ENCODE measurements at places on chromosomes 13 and 19.

DNA sequence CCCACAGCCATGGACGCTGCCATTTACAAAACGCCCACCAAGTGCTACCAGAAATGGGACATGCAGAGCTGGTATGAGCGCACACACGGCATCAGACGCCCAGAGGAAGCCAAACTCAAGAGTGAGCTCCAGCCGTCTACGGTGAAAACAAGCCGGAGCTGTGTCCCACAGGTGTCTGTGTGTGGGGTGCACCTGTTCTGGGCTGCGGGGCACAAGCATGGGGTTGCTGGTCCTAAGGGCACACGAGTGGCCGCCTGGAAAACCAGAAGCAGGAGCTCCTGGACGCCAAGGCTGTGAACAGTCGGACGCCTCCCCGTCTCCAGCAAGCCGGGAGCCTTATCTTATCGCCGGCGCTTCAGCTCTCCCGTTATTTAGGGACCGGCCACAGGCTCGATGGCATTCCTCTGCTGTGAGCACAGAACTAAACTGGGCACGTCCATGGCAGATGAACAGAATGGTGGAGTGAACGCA lies 1.3 kb downstream of the ADPRHL1 start:
- DNase-seq = no peak

DNA sequence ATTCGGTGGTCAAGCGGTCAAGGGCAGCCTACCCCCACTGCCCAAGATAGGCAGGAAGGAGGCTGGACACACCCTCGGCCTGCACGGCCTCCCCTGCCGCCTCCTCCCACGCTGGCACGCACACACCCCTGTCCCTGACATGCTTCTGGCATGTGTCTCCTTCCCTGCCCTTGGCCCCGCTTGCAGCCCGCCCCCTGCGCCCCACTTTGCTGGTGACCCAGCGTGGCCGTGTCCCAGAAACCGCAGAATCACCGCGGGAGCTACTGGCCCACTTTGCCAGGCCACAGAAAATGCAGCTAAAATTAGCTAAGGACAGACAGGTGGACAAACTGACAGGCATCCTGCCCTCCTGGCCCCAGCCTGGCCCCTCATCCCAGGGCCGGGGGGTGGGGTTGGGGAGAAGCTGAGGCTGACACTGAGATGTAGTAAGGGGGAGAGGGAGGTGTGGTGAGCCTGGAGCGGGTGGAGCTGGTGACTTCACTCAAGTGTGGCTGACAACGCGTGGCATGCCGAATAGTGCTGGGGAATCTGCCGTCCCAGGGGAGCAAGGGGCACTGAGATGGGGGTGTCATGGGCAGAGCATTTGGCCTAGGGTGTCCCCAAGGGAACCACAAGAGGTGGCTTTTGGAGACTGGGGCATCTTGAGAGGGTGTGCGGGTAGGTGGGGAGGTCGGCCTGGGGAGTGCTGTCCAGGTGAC lies 2.4 kb downstream of the SHANK1 start:
- DNase-seq = no peak

GRCh38 chr19:38076337-38076736 lies 147.7 kb downstream of the DPF1 start:
- no peak for DNase-seq

GRCh38 chr13:41317243-41317642 lies 6.2 kb downstream of the NAA16 start:
- DNase-seq = no peak

- DNase-seq = no peak
Measured at GRCh38 chr13:59829690-59830089, 334.0 kb downstream of the DIAPH3 start.

GRCh38 chr19:41887711-41888382 lies 4.9 kb downstream of the ARHGEF1 start:
- DNase-seq = peak; percentile 82

DNA sequence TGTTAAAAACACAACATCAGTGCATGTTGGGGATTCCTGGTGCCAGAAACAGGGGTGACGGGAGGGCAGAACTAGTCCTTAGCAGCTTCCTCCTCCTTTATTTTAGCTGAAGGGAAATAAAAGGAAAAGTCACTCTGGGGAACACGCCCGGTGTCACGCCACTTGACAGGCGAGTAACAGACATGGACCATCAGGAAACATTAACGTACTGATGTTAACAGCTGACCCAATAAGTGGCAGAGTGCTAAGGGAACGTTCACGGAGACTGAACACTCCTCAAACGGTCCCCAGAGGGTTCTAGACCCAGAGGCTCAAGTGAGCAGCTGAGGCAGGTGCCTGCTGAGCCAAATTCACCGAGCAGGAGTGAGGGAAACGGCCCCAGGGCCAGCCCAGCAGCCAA lies 13.9 kb upstream of the EIF3G start:
- DNase-seq = no peak

- no peak for DNase-seq
Measured at GRCh38 chr19:17765069-17765618, 13.9 kb downstream of the FCHO1 start.

DNA sequence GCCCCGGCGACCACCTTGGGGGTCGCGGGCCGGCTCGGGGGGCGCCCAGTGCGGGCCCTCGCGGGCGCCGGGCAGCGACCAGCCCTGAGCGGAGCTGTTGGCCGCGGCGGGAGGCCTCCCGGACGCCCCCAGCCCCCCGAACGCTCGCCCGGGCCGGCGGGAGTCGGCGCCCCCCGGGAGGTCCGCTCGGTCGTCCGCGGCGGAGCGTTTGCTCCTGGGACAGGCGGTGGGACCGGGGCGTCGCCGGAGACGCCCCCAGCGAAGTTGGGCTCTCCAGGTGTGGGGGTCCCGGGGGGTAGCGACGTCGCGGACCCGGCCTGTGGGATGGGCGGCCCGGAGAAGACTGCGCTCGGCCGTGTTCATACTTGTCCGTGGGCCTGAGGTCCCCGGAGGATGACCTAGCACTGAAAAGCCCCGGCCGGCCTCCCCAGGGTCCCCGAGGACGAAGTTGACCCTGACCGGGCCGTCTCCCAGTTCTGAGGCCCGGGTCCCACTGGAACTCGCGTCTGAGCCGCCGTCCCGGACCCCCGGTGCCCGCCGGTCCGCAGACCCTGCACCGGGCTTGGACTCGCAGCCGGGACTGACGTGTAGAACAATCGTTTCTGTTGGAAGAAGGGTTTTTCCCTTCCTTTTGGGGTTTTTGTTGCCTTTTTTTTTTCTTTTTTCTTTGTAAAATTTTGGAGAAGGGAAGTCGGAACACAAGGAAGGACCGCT lies 729 bp downstream of the STK11 start:
- DNase-seq = no peak

DNA sequence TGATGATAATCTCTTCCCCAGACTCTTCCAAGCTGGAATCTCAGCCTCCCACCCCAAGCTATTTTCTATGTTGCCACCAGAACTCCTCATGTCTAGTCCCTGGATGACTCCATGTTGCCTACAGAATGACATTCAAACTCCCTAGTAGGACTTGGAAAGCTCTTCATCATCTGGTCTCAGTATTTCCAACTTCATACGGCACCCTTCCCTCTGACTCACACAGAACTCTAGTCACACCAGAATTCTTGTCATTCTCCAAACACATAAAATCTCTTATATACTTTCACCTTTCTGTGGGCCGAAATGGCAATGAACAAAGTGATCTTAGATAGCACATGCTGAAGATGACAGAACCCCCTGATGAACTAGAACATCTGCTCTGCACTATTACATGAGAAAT lies 86.2 kb downstream of the CAB39L start:
- no peak for DNase-seq

DNA sequence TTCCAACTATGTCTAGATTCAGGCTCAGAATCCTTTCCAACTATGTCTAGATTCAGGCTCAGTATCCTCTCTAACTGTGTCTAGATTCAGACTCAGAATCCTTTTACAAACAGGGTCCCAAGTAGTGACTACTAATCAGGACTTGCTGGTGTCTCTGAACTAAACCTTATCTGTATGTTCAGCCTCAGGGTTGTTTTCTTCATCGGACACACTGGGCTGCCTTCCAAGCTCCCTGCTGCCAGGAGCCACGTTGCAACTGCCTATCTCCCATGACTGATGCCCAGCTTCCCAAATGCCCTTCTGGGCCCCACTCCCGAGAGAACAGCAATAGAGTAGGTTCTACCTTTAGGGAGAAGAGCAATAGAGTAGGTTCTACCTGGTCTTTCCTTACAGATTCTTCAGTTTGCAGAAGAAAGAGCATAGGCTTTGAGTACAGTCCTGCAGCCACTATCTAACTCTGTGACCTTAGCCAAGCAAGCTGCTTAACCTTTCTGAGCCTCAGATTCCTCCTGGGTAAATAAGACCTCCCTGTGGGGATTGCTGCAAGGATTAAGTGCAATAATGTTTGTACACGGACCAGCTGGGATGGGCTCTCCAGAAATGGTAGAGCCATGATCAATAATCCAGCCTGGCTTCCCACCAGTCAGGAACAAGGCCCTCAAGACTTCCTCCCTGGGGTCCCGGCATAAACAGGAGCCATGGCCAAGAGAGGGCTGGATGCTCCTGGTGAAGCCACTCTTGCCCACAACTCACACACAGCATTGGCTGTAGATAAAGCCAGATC lies 61.5 kb downstream of the ZIC5 start:
- no peak for DNase-seq

GRCh38 chr13:94778986-94779385 lies 66.6 kb upstream of the SOX21 start:
- DNase-seq = no peak

GRCh38 chr19:28437390-28438346 lies 775.3 kb downstream of the UQCRFS1 start:
- no peak for DNase-seq

- no peak for DNase-seq
Measured at GRCh38 chr13:110885966-110886869, 28.7 kb downstream of the ANKRD10 start.

Data from stimulated activated CD8-positive, alpha-beta memory T cell treated with anti-CD3 and anti-CD28 coated beads, Interleukin-15, amount 100 ng/mL, for 4 hours (primary cell).